ENCODE measurements at places on chromosomes 2 and 18.
A peak's percentile ranks its signal among the peaks of the same experiment; 100 is the strongest.

GRCh38 chr2:223102040-223102400, 50.0 kb downstream of the KCNE4 start:
- no peak for DNase-seq

GRCh38 chr2:125643585-125643984, 1012.4 kb upstream of the GYPC start:
- DNase-seq, result no peak

DNA sequence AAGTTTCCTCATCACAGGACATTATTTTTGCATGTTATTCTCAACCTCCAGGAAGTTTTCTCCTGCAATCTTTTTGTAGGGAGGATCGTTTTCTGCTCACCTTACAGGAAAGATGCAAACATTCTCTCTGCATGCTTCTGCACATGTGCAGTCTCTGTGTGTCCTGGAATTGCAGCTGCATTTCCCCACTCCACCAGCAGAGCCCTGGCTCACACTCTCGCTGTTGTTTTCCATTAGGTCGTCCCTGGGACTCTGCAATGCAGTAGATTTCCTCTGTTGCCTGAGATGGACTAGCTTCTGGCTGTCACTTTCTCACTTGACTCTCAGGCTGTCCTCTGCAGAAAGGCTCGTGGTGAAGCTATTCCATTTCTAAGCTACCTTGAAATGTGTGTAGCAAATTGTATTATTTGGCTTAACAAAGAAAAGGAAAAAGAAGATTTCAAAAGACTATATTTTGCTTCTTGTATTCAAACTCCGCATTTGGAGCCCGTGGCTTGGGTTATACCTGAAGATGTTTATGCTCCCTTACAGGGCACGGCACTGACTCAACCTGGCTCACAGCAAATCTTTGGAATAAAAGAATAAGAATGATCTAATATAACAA, 346.7 kb downstream of the RAD51AP2 start:
- DNase-seq, result no peak

DNA sequence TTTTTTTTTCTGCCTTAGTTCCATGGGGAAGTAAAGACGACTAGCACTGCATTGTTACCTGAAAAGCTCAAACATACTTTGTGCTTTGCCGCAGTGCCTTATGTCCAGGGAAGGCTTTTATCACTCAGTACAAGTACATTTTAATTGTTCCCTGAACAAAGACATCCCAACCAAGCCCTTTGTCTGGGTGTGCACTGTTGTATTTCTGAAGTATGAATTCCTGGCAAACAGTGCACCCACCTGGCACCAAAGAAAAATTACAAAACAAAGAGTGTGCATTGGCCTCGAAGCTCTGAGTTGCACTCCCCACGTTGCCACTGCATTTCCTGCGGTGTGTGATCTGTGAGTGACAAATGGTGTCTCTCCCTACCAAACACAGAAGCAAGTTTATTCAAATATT, 858.5 kb upstream of the PIK3C3 start:
- peak; percentile 20 for DNase-seq

GRCh38 chr2:40343902-40344301, 108.0 kb downstream of the SLC8A1 start:
- DNase-seq, result no peak

DNA sequence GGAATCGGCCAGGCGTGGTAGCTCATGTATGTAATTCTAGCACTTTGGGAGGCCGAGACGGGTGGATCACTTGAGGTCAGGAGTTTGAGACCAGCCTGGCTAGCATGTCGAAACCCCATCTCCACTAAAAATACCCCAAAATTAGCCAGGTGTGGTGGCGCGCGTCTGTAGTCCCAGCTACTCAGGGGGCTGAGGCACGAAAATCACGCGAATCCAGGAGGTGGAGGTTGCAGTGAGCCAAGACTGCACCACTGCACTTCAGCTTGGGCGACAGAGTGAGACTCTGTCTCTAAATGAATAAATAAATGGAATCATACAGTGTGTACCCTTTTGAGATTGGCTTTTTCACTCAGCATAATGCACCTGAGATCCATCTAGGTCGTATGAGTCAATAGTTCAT, 19.4 kb upstream of the TTC39C start:
- no peak for DNase-seq

DNA sequence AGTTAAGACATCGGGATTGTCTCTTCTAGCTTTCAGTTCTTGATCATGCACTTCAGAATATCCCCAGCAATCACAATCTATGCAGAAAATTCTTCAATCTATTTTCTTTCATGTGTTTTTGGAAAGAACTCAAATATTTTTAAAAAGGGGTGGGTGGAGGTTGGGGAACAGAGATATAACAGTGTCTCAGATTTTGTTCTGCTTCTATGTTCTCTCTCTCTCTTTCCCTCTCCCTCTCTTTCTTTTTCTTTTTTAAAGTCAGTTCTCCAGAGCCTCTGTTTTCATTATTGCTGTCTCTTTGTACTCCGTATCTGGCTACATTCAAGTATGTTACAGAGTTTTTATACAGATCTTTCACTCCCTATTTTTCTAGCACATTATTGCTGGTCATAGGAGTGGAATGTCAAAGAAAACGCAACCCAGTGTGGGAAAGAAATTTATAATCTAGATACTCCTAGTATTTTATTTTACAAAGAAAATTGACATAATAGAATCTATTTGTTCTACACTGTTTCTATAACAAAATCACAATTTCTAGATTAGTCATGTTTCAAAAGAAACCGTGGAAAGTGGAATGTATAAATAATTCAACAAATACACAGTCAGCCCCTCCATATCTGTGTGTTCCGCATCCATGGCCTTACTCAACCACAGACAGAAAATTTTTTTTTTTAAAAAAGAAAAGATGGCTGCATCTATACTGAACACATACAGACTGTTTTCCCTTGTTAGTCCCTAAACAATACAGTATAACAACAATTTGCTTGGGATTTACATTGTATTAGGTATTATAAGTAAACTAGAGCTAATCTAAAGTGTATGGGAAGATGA, 11.2 kb upstream of the NEMP2 start:
- no peak for DNase-seq

DNA sequence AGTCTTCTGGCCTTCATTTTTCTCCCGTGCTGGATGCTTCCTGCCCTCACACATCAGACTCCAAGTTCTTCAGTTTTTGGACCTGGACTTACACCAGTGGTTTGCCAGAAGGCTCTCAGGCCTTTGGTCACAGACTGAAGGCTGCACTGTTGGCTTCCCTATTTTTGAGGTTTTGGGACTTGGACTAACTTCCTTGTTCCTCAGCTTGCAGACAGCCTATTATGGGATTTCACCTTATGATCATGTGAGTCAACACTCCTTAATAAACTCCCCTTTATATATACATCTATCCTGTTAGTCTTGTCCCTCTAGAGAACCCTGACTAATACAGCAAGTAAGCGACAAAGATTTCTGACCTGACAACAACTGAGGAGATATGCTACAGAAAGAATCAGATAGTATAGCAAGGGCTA, 7.2 kb downstream of the CDC42EP3 start:
- DNase-seq, result no peak

DNA sequence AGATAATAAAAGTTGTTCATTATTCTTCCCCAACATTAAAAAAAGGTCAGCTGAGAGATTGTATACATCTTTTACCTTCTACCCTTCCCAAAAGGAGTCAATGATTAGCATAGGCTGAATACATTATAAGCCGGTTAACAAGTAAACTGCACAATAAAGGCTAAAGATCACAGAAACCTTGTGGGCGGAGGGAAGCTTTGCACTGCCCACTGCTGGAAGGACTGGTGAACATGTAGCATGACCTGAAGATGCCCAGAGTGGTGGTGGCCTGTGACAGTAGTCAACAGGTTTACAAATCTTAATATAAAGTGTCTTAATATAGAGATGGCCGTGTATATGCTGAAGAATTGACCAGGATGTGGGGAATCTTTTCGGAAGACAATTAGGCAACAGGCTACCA, 35.6 kb downstream of the ARL5A start:
- no peak for DNase-seq

- no peak for DNase-seq
Measured at GRCh38 chr18:50744253-50744652, 75.6 kb downstream of the MRO start.

GRCh38 chr2:240429872-240430491, 5.5 kb upstream of the GPC1 start:
- DNase-seq, result no peak

GRCh38 chr2:43289331-43289730, 62.9 kb upstream of the ZFP36L2 start:
- no peak for DNase-seq

DNA sequence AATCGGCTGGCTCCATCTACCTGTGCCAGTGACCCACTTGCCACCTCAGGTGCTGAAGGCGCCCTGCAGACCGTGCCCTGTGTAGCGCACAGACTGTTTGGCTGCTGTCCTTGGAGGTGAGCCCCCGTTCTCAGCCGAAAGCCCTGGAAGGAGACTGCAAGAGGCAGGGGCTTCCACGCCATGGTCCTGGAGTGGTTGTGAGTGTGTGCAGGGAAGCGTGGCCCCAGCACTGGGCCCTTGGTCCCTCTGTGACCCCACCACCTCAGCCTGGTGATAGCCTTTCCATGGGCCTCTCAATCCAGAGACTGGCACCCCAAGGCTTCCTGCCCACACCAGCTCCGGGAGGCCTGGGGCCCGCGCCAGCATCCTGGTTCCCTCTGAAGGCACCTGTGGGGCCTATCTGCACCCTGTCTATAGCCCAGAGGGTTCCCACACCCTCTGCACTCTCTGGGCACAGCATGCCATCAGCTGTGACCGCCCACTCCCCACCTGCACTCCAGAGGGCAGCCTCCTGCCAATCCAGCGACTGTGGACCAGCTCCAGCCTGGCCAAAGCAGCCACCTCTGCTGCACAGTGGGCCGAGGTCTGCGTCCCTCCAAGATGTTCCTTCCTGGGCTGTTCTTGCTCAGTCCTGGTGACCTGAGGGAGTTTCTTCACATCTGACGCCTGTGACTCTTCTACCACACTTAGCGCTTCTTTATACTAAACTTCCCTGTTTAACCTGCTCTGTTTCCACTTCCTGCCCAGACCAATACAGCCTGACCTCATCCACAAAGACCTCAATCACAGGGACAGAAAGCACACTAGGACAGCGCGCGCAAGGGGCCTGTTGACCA, 109.5 kb downstream of the EIPR1 start:
- no peak for DNase-seq

DNA sequence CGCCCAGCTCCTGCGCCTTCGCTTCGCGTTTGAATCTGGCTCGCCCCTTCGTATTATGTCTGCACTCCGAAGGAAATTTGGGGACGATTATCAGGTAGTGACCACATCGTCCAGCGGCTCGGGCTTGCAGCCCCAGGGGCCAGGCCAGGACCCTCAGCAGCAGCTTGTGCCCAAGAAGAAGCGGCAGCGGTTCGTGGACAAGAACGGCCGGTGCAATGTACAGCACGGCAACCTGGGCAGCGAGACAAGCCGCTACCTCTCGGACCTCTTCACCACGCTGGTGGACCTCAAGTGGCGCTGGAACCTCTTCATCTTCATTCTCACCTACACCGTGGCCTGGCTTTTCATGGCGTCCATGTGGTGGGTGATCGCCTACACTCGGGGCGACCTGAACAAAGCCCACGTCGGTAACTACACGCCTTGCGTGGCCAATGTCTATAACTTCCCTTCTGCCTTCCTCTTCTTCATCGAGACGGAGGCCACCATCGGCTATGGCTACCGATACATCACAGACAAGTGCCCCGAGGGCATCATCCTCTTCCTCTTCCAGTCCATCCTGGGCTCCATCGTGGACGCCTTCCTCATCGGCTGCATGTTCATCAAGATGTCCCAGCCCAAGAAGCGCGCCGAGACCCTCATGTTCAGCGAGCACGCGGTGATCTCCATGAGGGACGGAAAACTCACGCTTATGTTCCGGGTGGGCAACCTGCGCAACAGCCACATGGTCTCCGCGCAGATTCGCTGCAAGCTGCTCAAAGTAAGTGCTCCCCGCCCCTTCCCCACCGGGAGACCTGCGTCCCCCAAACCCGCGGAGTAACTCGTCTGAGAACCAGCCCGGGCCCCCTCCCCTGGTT, 453 bp downstream of the KCNJ3 start:
- DNase-seq, result no peak

GRCh38 chr2:219616550-219616949, 10.9 kb upstream of the SLC4A3 start:
- no peak for DNase-seq

GRCh38 chr2:127408004-127408806, 10.0 kb upstream of the PROC start:
- peak; percentile 65 for DNase-seq

- peak; percentile 24 for DNase-seq
Measured at GRCh38 chr2:35081001-35081621, 1274.5 kb upstream of the CRIM1 start.
